CD8-positive, alpha-beta T cell (primary cell): ENCODE measurements at places on chromosomes 11 and 22.
A peak's percentile ranks its signal among the peaks of the same experiment; 100 is the strongest.

DNA sequence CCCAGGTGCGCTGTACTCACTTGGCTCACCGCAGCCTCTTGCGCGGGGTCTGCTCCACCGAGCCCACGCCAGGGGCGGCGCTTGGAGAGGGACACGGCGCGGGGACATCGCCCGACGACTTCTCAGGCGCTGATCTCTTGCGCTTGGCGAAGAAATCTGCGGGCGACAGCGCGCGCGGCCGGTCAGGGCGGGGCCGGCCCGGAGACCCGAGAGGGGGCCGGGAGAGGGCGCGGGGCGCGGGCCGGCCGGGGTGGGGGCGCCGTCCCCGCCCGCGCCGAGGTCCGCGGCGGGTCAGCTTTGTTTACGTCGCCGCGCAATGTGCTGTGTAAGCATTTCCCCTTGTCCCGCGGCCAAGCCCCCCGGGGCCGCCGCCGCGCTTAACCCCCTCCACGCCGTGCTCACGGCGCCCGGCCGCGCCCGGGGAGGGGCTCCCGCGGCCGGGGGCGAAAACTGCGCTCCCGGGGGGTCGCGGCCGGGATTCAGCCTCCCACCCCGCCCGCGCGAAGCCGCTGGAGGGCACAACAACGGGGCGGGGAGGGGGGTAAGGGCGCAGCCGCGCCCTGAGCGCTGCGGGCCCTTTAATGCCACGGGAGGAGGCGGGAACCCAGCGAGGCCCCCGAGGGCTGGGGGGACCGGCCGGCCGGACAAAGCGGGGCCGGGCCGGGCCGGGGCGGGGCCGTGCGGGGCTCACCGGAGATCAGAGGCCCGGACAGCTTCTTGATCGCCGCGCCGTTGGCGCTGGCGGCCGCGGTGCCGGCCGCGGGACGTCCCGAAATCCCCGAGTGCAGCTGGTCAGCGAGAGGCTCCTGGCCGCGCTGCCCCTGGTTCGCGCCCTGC is 1.4 kb downstream of the CDKN1C start:
- DNase-seq, result no peak

- no peak for DNase-seq
Observed at GRCh38 chr22:37930952-37931440, 22.4 kb downstream of the C22orf23 start.

DNA sequence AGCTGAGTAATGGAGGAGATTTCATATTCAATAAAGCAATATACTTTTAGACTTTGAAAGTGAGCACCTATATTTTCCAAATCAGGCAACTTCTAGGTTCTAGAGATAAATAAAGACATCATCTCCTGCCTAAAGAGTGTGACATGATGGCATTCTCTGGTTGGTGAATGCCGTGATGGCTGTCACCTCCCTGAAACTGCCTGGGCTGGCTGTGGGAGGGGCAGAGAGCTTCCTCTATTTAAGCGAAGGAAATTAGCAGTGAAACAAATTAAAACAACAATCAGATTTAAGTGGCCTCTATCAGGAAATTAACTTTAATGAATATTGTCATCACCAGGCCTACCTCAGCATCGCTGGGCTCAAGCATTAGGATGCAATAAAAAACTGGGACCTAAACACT is 113.9 kb downstream of the ARL14EP start:
- DNase-seq, result no peak

- DNase-seq, result no peak
Observed at GRCh38 chr11:46003572-46003971, 81.1 kb downstream of the LARGE2 start.

DNA sequence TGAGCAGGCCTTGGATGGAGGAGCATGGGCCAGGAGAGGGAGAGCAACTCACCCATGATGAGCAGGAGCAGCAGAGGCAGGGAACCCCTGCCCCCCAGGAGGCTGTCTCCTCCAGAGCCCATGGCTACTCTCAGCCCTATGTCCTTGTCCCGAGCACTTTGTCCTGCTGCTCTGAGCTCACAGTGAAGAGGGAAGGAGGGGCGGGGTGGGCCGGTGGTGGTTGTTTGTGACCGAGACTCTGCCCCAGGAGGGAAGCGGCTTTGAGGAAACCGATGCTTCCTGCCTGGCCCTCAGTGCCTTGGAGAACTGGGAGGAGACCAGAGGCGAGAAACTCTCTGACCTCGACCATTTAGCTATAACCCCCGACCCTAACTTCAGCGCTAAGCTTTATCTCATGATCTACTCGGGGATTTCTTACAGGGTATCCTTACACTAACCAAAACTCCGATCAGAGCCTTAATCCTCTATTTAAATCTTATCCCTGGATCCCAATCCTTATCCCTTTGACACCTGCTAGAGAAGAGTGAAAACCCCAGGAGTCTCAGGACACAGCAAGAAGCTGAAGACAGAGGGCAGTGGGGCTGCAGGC is at the start of gene ROBO4:
ROBO4 (minus strand) TSS at position 192 of the 589 bp plus-strand sequence; CDS start at position 122, 70 bp downstream.
- no peak for DNase-seq

GRCh38 chr11:22415476-22415875 is 77.3 kb downstream of the SLC17A6 start:
- no peak for DNase-seq

- DNase-seq, result no peak
Observed at GRCh38 chr11:19365743-19366410, 125.1 kb upstream of the E2F8 start.

- no peak for DNase-seq
Observed at GRCh38 chr11:62677714-62678113, 1.2 kb downstream of the UBXN1 start.

- DNase-seq, result no peak
Observed at GRCh38 chr11:74650498-74650897, 58.1 kb downstream of the POLD3 start.

- peak; percentile 20 for DNase-seq
Observed at GRCh38 chr22:48188231-48188721, 1425.8 kb downstream of the TBC1D22A start.

DNA sequence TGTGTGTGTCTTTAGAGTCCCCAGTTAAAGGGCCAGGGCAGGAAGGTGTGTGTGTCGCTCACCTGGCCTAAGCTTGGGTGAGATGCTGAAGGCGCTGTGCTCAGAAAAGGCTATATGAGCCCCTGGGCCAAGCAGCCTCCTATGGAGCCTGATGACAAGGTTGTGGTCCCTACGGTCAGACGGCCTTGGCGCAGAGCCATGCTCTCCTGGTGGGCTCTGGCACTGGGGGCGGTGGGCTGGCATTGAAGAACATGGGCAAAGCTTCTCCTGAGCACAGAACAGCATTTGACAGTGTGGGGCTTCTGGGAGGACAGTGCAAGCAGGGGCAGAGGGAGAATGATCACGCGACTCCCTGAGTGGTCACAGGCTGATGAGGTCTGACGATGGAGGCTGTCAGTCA is 10.7 kb upstream of the LRRC10B start:
- no peak for DNase-seq

DNA sequence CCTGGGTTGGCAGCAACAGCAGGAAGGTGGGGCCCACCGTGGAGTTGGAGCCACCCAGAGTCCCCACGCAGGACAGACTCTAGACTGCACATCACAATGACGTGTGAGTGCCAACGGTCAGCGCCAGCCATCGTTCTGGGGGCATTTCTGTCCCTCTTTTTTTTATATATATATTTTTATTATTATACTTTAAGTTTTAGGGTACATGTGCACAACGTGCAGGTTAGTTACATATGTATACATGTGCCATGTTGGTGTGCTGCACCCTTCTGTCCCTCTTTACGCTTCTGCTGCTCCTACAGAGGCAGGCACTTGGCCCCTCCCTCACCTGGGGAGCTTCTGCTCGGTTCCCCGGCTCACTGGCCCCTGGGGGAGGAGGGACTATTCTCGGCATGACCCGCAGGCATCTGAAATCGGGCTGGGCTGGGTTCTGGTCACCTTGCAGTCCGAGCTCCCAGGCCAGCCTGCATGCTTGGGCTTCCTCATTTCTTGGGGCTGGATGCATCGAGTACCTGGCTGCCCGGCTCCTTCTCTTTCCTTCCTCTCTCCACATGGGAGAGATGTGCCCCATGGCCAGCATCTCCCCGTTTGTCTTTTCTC is 787.4 kb downstream of the TBC1D22A start:
- no peak for DNase-seq

DNA sequence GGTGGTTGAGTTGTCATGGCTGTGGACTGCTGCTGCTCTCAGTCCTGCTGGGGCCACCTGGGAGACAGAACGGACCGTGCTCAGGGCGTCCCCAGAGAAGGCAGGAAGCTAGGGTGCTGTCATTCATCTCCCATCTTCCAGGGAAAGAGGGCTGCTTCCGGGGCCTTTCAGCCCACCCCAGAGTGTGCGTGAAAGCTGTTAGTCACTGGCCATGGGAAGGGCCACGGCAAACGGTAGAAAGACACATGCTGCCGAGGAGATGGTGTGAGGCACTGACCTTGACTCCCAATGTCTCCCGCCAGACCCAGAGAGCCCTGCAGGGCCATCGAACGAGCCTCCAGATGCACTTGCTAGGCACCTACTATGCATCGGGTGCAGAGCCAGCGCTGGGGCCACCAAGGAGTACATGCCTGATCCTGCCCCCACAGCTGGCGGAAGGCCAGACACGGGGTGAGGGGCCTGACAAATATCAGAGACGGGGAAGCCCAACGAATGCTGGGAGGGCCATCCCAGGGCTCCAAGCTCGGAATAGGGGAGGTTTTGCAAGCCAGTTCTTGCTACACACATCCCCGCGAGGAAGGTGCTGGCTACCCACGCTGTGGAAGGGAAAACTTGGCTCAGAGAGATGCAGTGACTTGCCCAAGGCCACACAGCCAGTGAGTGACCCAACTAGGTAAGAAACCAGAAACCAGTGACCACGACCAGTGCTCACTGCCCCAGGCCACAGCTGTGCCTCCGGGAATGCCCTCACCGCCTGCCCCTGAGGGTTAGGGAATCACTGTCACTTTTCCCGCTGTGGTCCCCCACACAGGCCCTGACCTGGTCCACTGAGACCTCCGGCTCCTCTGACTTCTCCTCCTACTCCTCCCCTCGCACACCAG is 10.1 kb downstream of the RAC2 start:
- no peak for DNase-seq
